Urothelium cell line (cell line): ENCODE measurements at places on chromosomes 3 and 15.

GRCh38 chr3:137201066-137201465 is 243.3 kb downstream of the IL20RB start:
- DNase-seq = no peak

DNA sequence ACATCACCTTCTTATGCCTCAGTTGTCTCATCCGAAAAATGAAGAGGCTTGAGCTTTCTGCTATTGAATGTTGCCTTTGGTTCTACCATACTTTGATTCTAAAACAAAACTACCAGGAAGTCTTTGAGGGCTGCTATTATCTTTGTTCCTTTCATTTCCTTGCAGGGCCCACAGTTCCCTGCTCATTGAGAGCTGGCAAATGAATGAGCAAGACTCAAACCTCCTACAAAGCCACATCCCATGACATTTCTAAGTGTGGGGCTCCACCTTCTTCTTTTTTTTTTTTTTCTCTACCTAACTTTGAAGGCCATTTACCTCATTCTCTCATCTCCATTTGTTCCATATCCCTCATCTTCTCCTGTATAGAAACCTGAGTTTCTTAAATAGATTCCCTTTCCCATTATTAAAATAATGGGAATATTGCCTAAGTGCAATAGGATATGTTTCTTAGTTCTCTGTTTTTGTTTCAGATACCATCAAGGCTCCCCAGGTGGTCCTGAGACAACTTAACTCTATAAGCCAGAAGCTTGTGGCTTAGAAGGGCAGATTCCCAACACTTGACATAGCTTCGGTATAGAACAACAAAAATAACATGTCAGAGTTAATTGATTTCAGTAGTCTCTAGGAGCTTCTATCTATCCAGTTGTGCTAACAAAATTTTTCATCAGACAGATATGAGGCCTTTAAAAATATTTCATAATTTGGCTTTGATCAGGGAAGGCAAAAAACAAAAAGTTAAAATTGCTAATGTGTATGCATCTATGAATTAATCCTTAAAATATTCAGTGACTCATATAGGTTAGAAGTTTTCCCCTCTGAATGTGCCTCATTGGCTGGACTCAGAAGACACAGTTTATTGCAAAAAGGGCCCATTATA is 951.6 kb downstream of the TUSC7 start:
- no peak for DNase-seq

DNA sequence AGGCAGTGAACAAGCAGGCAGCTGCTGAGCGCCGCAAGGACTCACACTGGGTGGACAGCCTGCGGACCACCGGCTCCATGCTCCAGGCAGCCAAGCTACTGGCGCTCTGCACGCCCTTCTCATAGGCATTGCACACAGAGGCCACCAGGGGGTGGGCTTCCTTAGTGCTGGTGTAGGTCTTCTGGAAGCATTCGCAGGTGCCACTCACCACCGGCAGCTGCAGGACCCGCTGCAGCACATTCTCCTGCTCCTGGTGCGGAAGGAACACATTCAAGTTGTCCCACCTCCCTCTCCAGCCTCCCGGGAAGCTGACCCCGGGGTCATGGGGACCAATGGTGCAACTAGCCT is 6.0 kb downstream of the PLIN1 start:
- peak; percentile 46 for DNase-seq

DNA sequence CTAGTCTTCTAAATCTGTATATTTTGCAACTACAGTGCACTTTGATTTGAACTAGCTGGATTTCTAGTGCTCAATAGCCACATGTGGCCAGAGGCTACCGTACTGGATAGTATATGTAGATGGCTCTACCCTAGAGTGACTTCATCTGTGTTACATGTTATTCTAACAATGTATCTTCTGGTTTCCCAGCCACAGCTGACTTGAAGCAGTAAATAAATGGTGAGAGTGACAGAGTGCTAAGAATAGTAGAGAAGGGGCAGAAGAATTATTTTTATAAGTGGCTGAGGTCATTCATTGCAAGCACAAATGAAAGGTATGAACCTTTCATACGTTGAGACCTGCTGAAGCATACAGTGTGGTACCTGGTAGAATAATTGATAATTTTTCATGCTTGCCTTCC is 30.9 kb downstream of the KAT2B start:
- DNase-seq = no peak

DNA sequence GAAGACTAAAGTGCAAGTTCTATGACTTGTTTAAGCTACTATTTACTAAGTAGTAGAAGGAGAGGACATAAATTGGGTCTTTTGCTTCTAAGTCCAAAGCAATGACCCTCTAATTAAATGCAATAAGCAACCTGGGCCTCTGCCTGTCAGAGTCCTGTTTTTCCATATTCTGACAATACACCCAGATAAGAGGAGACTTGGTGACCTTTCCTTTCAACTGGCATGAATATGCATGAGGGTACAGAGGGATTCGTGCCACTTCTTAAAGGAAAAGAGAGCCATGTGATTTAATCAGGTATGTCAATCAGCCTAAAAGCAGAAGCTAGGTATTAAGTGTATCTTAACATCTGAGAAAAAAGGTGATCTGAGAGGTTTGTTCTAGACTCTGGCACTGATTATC is 50.7 kb upstream of the FGF7 start:
- no peak for DNase-seq
